Cerebellar cortex (tissue), 1 donor: ENCODE measurements at places on chromosomes 1 and 21.

DNA sequence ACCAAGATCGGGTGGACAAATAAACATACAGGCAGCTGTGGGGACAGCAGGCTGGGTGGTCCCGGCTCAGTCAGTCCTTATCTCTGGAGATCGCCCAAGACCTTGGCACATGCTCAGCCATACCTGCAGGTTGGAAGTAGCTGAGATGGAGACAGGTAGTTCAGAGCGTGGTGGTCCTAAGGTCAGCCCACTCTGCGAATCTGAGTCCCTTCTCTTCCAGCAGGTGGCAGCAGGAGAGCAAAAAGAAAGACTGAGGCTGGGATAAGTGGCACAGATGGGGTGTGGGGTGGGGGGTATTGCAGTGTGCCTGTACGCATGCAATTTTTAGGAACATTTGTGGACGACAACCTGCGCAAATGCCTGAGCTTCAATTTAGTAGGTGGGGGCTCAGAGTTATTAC, 104.9 kb downstream of the TENT5C start:
- peak; percentile 11 for DNase-seq

DNA sequence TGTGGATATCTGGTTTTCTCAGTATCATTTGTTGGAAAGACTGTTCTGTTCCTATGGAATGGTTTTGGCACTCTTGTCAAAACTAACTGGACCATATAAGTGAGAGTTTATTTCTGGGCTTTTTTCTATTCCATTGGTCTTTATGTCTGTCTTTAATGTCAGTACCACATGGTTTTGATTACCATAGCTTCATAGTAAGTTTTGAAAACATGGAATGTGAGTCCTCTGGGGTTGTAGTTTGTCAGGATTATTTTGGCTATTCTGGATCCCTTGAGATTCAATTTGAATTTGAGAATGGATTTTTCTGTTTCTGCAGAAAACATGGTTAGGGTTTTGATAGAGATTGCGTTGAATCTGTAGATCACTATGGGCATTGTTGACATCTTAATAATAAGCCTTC, 107.9 kb downstream of the ZFYVE9 start:
- DNase-seq, result no peak

DNA sequence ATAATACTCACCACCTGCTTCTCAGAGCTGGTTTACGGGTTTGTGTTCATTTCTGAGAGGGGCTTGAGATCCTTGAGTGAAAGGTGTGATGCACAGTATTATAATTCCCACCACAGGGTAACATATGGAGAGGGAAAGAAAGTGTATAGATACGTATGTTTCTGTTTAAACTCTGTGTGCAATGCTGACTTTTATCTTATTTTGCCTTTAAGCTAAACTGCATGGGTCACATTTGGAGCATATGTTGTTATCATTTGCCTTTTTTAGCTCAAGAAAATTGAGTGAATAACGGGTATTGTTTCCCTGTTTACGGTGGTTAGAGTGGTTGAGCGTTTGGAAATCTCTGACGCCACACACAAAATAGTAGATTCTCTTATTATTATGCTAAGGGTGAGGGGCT, 191.1 kb upstream of the NFIA start:
- no peak for DNase-seq

DNA sequence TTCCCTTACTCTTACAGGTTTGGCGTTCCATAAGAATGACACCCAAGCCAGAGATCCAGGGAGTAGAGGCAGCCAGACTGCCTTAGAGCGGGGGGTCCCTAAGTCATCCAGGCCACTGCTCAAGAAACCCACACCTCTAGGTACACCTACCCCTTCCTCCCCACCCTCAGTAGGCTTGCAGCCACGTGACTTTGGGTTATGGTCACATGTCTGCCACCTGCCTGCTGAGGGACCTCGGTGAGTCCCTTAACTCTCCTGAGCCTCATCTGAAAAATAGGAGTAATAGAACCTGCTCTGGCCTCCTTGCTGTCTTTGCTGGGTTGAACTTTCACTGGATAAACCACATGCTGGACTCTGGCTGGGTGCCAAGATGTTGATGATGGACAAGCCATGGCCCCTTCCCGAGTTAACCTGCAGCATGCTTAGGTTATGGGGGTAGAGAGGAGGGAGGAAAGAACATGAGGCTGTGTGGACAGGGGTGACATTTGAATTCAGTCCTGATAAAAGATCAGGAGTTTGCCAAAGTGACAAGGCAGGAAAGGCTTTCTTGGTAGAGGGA, 4.5 kb downstream of the RPS6KA1 start:
- no peak for DNase-seq

DNA sequence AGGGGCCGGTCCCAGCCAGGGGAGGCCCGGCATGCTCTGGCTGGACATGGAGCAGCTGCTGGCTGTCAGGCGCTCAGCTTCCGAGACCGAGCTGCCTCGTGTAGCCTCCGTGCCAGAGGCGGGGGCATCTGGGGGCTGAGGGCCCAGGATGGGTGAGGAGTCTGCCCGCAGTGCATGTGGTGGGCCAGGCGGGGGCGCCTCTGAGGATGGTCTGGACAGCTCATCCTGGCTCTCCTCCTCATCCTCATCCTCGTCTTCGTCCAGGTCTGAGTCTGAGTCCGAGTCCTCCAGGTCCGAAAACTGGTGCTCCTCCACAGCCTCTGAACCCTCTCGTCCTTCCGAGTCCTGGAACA, 28.9 kb upstream of the EDN2 start:
- no peak for DNase-seq

GRCh38 chr1:57468641-57469523, 45.0 kb upstream of the DAB1 start:
- peak; percentile 55 for DNase-seq

- no peak for DNase-seq
These were observed 1.9 kb downstream of the TMPRSS2 start for GRCh38 chr21:41506005-41506594.

GRCh38 chr1:193311226-193311948, 125.0 kb upstream of the B3GALT2 start:
- no peak for DNase-seq

DNA sequence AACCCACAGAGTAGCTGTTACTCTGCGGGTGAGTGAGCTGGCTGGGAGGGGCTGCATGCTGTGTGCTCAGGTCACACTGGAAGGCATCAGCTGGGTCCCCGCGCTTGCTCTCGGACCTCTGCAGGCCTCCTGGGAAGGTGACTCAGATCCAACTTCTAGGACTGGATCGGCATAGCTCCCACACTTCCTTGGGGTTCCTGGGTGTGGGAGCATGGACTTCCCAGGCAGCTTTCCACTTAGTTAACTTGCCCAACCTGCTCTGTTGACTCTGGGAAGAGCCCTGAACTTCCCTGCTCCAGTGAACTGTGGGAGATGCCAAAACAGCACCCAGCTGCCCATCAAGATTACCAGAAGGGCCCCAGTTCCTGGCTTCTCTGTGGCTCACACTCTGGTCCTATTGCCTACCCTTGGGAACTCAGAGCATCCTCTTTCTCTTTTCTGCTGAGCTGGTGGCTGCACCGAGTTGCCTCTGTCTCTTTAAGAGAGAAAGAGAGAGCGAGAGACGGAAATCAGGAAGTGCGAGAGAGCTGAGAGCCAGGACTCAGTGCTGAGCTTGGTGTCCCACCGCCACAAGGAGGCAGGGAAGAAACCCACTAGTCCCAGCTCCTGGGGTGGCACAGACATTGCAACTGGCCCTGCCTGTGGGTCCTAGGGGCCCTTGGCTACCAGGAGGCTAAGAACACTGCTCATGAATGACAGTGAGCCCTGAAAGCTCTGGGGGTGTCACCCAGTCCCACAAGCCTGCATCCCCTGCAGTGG, at the start of gene IKBKE:
TSS of gene IKBKE (plus strand) at position 544 of the 759 bp plus-strand sequence. CDS start 2,752 bp downstream, outside the sequence.
- peak; percentile 79 for DNase-seq

DNA sequence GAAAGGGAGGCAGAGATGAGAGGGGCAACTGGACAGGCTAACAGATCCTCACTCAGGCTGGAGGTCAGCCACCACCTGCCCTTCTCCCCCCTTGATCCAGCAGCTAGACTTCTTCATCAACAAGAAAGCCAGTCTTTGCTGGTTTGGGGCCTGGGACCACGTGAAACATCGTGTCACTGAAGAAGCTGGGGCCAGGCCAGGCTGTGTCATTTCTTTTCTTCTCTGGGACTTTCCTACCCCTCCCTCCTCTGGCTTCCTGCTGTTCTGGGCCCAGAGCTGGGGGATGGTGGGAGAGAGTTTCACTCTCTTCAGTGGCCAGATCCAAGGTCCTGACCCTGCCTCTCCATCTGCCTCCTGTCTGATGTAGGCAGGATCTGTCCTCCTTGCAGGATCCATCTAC, 18.1 kb upstream of the SLC26A9 start:
- no peak for DNase-seq

- no peak for DNase-seq
These were observed 26.4 kb upstream of the GPR25 start for GRCh38 chr1:200846398-200846797.

DNA sequence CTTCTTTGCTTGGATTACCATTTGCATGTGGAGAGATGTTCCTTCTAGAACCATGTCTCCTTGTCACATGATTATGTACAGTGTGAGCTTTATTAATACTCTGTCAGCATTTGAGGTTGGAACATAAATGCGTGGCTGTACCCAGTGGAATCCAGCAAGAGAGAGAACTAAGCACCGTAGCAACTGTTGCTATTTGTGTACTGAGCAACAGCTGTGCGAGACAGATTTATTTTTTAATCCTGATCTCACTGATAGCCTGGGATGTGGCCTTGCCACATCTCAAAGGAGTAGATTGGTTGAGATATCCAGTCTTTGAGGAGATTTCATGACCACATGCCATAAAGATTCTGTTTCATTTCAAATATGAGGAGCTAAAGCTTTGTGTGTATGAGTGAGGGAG, 43.4 kb downstream of the KIF1B start:
- no peak for DNase-seq

DNA sequence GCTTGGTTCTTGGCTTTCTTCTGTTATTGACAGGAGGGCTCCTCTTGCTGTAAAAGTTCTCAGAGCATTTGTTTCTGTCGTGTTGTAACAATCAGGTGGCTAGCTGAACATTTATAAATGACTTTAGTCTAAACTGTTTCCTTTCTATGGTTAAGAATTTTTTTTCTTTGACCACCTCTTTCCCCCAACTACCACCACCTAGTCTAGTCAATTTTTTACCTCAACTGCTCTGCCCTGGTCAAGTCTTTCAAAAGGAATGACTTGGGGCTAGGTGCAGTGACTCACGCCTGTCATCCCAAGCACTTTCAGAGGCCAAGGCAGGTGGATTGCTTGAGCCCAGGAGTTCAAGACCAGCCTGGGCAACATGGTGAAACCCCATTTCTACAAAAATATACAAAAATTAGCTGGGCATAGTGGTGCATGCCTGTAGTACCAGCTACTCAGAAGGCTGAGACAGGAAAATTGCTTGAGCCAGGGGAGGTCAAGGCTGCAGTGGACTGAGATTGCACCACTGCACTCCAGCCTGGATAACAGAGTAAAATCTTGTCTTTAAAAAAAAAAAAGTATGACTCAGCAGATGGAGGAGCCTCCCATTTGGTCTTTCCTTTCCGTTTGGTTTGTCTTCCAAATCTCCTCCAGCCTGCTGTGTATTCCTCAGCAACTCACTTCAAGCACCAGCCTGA, 40.7 kb downstream of the MAP3K21 start:
- no peak for DNase-seq

DNA sequence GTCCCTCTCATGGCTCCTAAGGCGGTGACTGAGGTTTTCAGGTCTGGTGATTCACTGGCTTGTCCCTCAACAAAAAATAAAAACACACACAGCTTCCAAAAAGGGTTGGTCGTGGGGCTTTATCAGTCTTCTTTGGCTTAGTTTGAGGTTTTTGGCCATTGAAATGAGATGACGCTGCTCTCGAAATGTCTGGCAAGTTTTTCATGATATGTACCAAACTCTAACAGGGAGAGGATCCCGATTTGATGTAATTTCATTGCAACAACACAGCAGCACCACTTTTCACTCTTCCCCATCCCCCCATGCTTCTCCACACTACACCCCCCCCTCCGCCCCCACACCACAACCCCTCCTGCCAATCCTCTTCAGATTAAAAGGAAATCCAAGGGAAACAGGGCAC, 187.1 kb upstream of the NFIA start:
- DNase-seq, result no peak

DNA sequence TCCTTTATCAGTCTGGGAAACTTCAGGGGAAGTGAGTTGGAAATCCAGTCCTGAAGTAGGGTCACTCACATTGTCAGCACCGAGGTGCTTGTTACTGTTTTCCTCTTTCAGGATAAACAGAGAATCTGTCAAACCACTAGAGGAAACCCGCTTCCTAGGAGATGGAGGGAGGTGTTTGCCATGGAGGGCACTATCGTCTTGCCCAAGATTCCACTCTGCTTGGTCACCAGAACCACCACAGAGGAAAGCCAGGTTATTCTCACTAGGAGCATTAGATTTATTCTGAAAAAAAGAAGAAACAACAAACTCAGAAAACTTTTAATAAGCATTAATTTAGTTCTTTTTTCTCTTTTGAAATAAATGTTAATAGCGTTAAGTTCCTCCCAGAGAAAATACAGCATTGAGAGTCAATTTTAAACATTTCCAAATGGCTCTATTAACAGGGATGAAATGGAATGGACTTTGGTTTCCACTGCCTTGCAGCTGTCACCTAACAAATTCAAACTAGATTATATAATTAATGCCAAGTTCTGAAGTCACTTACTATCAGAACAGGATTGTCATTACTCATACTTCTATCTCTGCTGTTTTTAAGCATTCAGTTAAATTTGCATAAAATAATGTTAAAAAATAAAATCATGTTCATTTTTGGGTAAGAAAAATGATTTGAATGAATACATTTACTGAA, 242.8 kb downstream of the CRB1 start:
- no peak for DNase-seq

DNA sequence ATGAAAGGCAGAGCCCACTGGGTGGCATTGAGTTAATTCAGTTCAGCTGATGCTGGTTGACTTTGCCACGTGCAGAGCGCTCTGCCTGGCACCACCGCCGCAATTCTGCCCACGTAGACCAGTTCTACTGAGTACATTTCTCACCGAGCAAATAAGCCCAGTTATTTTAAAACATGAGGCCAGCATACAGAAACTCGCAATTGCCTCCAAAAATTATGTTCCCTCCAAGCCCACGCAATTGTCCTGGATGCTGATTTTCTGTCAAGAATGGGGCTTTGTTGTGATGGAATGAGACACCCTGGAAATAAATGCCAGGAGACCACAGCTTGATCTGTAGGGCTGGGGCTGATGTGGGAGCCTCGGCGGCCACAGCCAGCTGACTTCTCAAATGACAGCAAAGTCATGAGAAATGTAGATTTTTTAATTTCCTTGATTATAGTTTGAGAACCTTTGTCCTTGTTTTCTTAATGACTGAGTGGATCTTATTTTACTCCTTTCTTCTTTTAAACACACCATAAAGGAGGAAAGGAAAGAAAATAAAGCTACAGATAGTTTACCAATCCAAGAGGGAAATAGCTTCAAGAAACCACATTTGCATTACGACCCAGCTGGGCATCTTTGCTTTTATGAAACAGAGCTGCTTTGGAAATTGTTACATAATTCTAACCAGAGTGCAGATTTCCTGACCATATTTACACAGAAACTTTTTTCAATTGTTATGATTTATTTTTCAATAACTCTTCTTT, 11.6 kb upstream of the PARP1 start:
- DNase-seq, result no peak

- DNase-seq, result no peak
These were observed 16.3 kb upstream of the SRSF4 start for GRCh38 chr1:29197993-29198392.

GRCh38 chr1:1302006-1302430, 5.7 kb downstream of the ACAP3 start:
- DNase-seq, result no peak
